ENCODE measurements at places on chromosomes 11 and 22.

DNA sequence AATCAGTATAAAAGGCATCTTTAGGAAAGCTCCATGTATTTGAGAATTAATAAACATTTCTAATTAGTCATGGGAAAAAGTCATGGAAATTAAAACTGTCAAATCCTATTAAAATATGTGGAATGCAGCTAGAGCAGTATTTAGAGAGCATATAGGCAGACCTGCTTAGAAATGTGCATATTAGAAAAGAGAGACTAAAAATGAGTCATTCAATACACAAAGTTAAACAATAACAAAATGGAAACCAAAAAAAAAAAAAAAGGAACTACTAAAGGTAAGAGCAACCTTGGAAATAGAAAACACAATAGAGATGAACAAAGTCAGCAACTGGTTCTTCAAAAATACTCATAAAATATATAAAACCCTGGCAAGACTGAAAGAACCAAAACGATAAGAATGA is 59.7 kb upstream of the RASSF10 start:
- DNase-seq: no peak

GRCh38 chr11:8698917-8699441 is 16.4 kb downstream of the RPL27A start:
- DNase-seq: no peak

DNA sequence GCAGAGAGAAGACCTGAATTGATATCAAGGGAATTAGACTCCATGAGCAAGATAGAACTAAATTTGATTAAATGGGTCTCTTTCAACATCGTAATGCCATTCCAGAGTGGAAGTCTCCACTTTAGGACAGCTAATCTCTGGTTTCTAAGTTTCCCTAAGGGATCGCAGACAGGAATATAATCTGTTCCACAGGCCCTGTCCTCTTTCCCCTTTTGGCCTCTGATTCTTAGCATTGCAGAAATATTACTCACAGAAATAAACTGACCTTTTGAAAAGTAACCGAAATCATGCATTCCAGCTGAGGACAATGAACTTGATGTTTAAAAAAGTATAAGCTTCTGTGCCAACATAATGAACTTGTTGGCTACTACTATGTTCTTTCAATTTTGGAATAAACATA is 227.8 kb downstream of the ETS1 start:
- no peak for DNase-seq

DNA sequence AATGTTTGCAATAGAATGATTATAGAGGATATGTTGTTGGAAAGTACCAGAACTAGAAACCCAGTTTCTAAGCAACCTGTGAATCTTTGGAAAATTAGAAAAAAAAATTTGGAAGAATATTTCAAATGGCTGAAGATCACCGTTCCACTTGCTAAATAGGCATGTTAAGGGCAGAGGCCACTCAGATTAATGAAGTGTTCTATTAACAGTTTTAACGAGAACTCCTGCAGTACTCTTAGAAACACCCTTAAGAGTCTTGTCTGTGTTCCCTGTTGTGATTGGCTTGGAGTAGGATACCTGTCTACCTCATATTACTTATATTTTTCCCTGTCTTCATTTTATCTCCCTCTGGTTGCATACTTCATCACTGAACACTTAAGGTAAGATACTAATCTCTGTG is 4.6 kb downstream of the C11orf54 start:
- DNase-seq: no peak

- no peak for DNase-seq
Observed at GRCh38 chr11:72222106-72222891, 2.3 kb upstream of the INPPL1 start.

GRCh38 chr11:103544874-103545273 is 435.6 kb downstream of the DYNC2H1 start:
- no peak for DNase-seq

- peak; percentile 47 for DNase-seq
Observed at GRCh38 chr11:33692013-33692504, 8.6 kb downstream of the C11orf91 start.

DNA sequence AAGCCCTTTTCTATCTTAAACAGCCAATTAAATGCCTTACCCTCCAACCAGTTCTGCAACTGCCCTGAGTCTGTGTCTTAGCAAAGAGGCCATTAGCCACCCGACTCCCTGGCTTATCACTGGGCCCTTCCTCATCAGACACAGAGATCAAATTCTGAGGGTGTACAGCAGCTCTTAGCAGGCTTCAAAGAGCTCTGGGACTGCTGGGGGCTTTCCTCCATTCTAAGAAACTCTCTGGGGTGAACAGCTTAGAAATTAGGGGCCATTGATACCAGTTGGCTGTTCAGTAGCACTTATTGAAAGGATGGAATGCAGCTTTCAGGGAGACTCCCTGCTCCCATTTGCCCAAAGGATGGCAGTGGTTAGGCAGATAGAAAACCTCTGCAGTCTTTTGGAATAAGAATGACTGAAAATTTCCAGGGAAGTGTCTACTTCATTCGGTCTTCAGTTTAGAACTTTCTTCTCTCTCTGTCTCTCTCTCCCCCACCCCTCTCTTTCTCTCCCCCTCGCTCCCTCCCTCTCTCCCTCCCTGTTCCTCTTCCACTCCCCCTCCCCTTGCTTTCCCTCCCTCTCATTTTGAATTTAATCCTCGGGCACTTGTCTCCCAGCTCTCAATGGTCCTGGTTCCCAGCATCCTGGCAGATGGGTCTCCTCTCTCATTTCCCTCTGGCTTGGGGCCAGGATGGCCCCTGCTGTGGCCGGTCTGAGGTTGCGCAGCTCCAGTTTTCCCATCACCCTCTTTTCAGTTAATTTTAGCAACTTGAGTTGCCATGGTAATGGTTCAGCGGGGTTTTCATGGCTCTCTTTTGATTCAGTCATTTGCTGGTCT is 76.4 kb downstream of the COMMD9 start:
- peak; percentile 86 for DNase-seq

- no peak for DNase-seq
Observed at GRCh38 chr11:117195258-117195657, 3.9 kb upstream of the TAGLN start.

- DNase-seq: peak; percentile 23
Observed at GRCh38 chr11:110173811-110174644, 80.8 kb downstream of the ZC3H12C start.

DNA sequence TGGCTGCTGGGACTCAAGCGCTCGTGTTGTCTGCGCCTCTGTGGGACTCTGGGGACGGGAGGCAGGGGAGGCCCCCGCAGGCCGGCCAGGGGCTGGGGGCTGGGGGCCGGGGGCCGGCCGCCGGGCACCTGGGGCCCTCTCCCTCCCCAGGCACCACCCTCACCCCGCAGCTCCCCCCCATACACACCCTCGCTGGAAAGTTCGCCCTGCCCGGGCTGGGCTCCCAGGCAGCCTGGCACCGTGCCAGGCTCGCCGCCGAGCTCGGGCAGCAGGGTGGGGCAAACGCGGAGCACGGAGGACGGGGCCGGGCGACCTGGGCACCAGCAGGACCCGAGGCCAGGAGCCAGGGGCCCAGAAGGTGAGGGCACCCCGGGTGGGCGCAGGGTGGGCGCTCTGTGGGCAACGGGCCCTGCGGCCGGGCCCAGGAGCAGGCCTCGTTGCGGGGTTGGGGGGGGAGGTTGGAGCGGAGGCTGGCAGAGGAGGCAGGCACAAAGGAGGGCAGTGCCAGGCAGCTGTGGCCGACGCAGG is 76.7 kb upstream of the WNT7B start:
- no peak for DNase-seq

DNA sequence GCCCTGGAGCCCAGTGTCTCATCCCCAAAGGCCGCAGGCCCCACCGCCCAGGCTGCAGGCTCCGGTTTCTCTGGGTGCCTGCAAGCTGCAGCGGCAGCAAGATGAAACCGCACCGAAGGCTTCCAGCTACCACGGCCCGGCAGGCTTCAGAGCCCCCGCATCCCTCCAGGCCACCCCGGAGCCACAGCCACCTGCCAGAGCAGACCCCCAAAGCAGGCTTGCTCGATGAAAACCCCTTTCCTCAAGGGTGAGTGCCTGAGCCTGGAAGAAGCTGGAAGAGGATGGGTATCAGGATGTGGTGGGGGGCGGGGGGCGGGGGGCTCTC is 24.5 kb upstream of the GNB1L start:
- DNase-seq: no peak

DNA sequence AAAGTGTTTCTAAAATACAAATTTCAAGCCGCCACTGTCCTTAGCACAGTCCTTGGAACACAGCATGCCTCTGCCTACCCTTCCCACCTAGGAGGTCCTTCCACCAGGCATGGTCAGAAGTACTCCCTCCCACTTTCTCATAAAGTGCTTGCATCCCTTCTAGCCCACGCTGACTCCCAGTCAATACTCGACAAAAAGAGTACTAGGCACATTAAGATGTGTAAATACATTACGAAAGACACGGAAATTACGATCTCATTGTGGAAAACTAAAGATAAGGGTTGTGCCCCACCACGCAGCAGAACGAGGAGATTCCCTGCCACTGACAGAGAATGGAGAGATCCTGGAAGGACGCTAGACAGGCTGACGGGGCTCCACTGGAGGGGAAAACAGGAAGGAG is 13.5 kb downstream of the CHKA start:
- DNase-seq: no peak

DNA sequence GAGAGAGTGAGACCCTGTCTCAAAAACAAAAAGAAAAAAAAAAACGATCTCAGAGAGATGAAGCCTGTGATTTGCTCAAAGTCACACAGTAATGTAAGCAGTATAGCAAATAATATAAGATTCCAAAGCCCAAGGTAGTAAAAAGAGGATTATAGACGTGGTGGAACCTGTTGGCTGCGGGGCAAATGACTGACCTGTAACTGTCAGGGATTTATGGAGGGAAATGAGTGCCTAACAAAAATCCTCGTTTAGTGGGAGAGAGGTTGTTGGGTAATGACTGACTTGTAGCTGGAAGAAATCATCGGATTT is 723 bp upstream of the CLP1 start:
- no peak for DNase-seq

DNA sequence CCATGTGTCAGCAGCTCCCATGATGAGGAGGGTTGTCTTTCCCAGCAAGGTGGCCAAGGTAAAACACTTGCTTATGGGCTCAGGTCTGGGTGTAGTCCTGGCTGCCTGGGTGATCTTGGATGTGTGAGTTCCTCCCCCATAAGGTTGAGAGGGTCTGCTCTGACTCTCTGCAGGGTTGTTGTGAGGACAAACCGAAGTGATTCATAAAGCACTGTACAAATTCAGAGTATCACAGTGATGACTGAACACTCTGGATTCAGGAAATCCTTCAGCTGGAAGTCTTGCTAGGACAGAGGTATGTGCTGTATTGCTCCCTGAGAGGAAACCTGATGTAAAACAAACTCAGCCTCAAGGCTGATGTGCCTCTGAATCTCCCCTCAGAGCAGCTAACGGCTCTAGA is 220.9 kb upstream of the PITPNB start:
- no peak for DNase-seq

DNA sequence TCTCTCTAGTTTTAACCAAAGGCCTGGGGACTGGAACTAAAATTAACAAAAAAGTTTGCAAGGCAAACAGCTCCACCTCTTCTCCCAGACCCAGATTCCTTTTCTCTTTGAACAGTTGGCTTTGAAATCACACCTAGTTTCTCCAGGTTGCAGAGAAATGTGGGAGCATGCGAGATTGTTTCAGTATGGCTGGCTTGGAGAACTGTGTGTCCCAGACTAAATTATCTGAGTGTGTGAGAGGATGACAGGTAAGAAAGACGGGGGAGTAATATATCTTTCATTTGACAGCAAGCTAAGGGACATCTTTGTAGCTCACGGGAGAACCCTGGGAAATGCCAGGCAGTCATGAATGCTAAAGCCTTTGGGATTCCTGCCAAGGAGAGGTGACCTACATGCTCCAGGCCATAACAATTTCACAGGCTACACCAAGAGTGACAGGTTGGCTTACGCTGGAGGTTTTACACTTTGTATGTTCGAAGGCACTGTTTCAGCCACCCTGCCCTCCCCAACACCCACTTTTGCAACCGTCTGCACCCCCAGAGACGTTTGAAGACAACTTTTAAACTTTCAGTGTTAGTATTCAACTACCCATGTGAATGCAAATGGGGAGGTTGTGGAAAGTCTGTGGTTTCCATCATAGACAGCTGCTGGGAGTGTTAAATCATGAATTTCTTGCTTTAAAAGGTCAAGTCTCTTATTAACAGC is 109.3 kb upstream of the SNX19 start:
- DNase-seq: no peak

- no peak for DNase-seq
Observed at GRCh38 chr11:33881651-33882503, 10.0 kb downstream of the LMO2 start.

DNA sequence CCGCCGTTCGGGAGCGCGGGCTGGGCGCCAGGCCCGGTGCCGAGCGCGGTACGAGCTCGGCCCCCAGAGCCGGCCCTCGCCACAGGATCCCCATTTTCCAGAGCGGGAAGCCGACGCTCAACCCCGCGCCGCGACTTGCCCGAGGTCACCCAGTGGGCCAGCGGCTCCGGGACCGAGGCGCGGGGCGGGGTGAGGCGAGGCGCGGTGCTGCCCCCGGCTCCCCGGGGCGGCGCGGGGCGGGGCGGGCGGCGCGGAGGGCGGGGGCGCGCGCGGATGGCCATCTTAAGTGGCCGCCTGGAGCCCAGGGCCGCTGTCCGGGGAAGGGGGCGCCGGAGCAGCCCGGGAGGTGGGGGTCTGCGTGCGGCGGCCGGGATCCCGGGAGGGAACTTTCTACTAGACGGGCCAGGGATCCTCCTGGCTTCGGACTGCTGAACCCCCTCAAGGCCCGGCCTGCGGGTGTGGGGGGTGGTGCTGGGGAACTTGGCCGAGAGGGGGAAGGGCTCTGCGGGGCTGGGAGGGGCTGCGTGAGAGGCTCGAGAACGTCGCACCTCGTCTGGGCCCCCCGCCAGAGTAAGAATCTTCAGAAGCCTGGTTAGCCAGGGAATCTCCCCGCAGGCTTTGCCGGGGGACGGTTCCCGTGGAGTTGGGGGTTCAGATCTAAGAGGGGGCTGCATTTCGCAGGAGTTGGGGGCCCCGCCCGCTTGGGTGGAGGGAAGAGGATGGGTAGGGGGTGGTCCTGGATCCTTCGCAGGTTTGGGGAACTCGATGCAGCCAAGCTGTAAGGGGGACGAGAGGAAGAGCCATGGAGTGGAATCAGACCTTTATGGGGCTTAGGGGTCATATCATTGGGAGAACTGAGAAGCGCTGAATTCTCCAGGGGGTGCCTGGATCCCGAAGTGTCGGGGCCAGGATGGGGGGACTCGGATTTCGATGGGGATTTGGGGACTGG is 678 bp upstream of the INPPL1 start:
- DNase-seq: no peak

- DNase-seq: no peak
Observed at GRCh38 chr11:17687946-17688670, 31.3 kb upstream of the MYOD1 start.

Data from anterior cingulate cortex (tissue), 58 donors.